ENCODE measurements at places on chromosomes 5 and 9.

DNA sequence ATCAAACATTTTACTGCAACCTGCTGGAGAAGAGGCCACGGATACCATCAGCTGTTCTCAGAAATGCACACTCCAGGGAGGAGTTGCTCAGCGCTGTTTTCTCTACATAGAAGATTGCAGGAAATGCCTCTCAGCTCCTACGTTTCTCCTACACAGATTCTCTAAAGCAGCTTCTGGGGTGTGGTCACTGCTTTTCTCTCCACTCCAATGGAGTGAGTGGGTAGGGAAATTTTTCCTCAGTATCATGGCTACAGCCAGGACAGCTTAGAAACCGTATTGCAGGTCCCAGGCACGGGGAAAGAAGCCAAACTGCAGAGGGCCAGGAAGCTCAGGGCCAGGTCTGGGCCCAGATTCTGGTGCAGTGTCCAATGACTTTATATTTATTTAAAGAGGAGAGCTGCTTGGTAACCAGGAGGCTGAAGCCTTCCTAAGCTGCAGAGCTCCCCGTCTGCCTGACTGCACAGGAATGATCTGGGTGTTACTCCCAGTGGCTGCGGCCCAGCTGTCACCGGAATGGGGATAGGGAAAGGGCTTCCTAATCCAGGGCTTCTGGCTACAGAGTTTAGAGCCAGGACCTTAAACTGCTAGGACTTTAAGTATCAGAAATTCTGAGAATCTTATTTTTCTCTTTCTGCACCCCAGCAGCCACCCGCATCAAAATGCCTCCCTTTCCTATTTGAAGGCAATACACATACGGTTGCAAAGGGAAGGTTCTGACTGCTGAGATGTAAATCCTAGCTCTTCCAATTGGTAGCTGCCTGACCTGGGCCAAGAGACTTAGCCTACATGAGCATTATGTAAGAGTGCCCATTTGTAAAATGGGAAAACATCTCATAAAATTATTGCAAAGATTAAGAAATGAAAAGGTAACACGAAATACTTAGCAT lies 1.4 kb upstream of the SPTAN1 start:
- DNase-seq, result peak; percentile 19

GRCh38 chr5:60763061-60763460 lies 63.1 kb upstream of the DEPDC1B start:
- peak; percentile 2 for DNase-seq

DNA sequence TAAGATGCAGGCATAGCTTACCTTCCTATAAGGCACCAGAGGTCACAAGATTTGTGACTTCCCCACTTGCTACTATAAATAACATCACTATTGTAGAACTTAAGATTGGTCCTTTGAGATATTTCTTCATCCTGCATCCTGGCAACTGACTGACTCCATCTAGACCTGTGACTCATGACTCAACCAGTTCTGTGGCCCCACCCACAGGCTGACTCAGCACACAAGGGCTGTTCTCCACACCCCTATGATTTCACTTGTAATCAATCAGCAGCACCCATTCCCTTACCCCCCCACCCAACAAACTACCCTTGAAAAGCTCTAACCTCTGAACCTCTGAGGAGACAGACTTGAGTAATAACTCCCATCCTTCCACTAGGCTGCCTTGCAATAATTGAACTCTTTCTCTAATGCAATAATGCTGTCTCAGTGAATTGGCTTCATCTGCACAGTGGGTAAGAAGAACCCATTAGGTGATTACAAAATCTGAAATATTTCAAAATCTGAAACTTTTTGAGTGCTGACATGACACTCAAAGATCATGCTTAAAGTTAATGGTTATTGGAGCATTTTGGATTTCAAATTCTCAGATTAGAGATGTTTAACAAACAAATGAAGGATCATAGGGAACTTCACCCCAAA lies 296.7 kb downstream of the ARL15 start:
- peak; percentile 79 for DNase-seq

- DNase-seq, result no peak
Observed at GRCh38 chr5:138711087-138711486, 42.1 kb upstream of the CTNNA1 start.

DNA sequence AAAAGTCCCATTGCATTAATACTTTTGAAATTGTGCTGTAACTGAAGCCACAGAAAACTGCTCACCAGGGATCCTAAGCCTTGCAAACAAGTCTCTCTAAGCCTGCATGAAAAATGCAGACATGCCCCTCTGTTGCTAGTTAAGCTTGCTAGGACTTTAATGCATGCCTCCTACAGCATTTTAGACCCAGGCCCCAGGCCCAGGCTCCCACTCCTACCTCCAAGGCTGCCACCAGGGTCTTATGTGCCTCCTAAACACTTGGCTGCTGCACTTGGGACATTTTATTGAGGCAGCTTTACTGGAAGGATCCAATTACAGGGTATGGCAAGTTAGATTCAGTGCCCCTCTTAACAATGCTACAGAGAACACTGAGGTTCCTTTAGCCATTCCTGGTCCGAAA lies 467.3 kb upstream of the CLINT1 start:
- no peak for DNase-seq

GRCh38 chr5:143699121-143699520 lies 112.8 kb upstream of the HMHB1 start:
- peak; percentile 43 for DNase-seq

DNA sequence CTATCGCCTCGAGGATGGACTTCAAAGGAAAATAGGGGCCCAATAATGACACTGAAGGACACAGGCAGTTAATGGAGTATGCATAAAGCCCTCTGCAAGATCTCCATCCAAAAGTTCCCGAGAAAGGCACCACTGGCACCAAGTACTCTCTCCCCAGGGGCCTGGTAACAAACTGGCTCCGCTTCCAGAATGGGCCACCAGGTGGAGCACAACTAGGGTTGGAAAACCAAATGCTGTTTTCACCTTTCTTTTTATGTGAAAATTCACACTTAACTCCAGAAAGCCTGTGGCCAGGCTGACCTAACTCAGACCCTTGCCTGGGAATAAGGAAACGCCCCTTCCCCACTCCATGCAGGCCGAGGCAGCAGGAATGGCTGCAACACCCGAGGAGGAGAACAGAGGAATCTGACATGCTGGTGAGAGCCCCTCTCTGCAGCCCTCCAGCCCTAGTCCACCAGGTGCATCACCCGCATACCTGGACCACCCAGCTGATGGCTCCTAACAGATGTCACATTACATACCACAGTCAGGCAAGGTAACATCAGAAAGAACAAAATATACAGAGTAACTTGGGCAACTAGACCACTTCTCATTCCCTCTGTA lies 42.8 kb downstream of the CAMSAP1 start:
- DNase-seq, result peak; percentile 72

- DNase-seq, result no peak
Observed at GRCh38 chr9:121609822-121610637, 41.4 kb upstream of the DAB2IP start.

DNA sequence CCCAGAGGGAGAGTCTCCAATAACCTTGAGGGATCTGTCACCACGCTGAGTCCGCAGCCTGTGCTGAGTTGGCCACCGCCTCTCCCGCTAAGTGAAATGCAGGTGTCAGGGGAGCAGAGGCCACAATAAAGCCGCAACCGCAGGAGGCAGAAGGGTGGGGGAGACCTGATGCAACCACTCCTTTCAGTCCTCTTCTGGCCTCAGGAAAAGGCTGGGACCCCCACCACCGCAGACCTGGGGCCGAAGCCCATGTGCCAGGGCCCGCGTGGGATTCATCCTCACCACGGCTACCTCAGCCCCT lies 576 bp downstream of the MAP1B start:
- no peak for DNase-seq

DNA sequence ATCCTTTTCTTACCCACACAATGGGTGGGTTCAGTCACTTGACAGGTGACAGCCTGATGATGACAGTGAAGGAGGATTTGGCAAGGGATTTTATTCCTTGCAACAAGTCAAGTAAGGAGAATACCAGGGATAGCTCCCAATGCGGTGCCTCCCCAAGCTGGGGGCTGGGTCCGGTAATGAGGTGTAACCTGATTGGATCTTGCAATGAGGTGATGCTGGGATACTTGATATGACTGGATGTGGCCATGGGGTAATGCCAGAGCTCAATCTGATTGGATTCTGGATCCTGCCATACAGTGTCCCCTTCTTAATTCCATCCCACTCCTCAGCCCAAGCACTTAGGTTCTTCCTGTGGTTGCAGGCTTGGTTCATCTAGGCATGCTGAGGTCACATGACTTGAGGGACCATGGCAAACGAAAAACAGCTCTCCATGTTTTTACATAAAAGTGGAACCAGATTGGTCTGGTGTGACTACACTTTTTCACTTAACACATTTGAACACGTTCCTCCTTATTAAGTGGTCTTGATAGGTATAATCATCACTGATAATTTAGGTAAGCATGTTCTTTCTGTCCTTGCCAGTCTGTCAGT lies 181.1 kb downstream of the PDZD2 start:
- DNase-seq, result no peak

DNA sequence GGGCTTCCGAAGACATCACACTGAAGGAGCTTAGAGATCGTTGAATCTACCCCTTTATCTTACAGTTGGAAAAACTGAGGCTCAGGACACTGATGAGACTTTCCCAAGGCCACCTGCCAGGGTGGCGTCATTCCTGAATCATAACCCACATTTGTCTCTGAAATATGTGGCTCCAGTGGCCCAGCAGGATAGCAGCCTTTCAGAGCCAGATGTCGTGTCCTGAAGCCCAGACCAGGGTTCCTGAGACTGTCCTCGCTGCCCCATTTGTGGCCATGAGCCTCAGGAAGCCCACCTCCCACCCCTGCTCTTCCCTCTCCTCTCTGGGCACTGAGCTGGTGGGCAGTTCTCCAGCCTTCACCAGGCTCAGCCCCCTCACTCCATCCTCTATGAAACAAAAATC lies 2.4 kb downstream of the HMCN2 start:
- no peak for DNase-seq

- DNase-seq, result peak; percentile 4
Observed at GRCh38 chr5:35820735-35821134, 36.0 kb upstream of the IL7R start.

DNA sequence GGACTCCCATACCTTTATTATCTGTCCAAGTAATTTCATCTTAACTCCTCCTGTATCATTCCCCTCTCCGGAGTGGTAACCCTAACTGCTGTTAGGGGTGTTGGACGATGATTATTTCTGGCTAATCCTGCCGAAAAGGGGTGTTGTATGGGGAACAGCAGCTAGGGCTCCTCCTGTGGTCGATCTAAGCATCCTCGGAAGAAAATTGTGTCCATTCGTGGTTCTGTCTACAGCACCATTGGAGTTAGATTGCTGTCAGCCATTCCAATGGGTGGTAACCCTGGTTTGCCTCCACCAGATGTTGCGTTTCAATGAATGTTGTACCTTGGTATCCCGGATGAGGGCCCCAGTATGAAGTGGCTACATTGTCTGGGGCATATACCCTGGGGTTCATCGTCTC lies 35.6 kb upstream of the LMNB1 start:
- DNase-seq, result no peak

DNA sequence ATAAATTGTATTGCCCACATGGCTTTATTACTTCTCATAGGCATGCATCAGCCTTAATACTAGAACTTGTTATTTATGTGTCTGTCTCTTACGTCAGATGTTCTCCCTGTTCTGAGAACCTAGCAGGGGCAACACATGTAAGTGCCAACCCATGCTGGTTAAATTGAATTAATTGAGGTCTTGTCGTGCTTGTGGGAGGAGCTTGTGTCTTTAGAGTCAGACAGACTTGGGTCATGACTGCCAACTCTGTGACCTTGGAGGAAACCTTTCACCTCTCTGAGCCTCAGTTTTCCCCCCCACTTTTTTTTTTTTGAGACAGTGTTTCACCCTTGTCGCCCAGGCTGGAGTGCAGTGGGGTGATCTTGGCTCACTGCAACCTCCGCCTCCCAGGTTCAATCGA lies 2.2 kb upstream of the MEGF9 start:
- no peak for DNase-seq

GRCh38 chr9:19690128-19690527 lies 98.7 kb downstream of the SLC24A2 start:
- no peak for DNase-seq

GRCh38 chr5:43019291-43019613 lies 20.9 kb downstream of the ANXA2R start:
- no peak for DNase-seq

DNA sequence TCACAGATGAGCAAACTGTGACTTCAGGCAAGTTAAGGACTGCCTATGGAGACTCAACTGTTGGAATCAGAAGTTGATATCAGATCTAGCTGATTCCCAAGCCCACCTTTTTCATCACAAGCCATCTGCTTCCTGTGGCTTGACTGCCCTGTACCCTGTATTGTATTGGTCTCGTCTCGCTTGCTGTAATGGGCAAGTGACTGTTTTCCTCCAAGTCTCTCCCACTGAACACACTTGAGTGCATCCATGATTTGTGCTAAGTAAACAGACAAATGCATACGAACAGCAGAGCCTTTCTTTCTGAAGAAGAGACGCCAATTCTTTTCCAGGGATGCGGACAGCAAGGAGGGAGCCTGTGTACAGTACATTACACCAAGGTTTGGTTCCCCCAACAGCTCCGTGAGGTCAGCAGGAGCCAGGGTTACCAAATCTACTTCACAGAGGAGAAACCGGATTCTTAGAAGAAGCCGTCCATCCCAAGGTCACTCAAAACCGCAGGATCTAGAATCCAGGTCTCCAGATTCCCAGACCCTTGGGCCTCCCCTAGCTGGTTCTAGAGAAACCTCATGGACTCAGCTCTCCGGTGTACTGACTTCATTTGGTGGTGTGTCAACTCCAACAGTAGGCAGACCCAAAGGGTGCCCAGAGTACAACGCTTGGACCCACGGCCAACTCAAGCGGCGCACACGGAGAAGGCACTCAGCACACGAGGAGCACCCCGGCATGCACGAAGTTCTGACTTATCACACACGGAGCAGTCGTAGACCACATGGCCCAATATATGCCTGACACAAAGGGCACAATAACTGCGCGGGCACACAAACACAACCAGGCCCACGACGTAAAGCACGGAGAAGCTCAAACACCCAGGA lies 1.1 kb downstream of the BAG1 start:
- peak; percentile 70 for DNase-seq

DNA sequence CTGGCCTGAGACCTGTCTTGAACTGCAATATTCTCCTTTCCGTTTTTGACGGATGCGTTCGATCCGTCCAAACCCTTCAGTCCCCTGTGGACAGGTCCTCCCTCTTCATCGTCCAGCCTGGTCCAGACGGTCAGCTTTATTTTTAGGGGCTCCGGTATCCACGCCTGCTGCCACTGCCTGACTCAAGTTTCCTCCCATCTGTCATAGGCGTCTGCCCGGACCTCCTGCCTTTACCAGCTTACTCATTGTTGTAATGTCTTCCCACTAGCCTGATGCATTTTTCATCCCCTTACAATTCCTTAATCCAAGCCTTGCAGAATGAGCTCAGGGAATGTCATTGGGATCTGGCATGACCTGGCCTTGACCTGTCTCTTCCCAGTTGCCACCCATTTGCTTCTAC lies 145.8 kb downstream of the TENT4A start:
- DNase-seq, result no peak

GRCh38 chr5:65525726-65526125 lies 37.2 kb downstream of the CENPK start:
- DNase-seq, result no peak

- peak; percentile 68 for DNase-seq
Observed at GRCh38 chr5:6576861-6577501, 55.9 kb downstream of the NSUN2 start.

Data from OCI-M1 (cell line).